Osteocyte (in vitro differentiated cells): ENCODE measurements at places on chromosomes 3 and 15. TPM values are rescaled to one million over a fixed set of nuclear protein-coding genes. Genes with fewer than 3 reads are reported as not detected.

DNA sequence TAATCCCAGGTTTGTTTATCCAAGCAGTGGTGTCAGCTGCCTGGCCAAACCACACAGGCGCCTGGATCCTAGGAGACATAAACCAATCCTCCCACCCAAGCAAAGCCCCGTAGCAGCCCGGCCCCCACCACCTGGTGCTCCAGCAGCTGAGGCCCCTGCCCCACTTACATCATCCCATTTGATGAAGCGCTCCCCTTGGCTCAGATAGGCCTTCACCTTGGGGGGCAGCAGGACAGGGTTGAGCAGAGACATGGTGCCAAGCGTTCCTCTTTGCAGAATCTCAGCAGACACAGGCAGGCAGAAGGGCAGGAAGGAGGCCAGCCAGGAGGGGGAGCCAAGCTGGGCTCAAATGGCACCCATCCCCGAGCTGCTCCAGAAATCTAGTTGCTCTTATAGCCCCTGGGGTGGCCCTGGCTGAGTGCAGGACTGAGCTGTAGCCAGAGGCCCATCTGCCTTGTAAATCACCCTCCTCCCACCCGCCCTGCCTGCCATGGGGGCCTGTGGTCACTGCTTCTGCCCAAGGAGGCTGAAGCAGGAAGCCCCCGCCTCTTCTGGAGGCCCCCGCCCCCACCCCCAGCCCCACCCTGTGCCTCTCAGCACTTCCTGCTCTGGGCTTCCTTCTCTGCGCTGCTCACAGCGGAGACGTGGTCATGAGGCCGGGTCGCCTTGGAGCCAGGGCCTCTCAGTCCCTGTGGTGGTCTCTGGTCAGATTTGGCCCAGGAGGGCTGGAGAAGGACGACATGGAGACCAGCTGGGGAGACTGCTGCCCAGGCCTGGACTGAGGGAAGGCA is at the start of gene PLCB2:
TSS of gene PLCB2 (minus strand) at position 515 of the 791 bp plus-strand sequence. CDS start at position 252, 263 bp downstream.
- DNase-seq = no peak

- no peak for DNase-seq
These were observed 37.4 kb downstream of the RBMS3 start for GRCh38 chr3:29318251-29318650.

DNA sequence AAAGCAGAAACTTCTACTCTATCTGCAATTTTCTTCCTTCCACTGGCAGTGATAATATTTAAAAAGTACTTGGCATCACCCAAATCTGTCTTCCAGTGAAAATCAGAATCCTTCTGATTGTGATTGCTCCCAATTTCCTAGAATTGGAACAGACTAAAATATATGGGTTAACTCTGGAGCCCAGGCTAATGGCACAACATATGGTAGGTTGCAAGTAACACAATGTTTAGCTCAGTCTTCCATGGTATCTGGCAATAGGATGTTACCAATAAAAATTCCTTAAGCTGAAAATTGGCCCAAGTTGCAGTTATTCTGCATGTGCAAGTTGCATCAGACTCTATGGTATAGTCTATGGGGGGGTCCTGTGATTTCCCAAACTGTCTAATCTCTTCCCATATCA is 273.5 kb upstream of the ADAMTS9 start:
- no peak for DNase-seq

Gene TTLL13
- not detected in 2 replicates for total RNA-seq

DNA sequence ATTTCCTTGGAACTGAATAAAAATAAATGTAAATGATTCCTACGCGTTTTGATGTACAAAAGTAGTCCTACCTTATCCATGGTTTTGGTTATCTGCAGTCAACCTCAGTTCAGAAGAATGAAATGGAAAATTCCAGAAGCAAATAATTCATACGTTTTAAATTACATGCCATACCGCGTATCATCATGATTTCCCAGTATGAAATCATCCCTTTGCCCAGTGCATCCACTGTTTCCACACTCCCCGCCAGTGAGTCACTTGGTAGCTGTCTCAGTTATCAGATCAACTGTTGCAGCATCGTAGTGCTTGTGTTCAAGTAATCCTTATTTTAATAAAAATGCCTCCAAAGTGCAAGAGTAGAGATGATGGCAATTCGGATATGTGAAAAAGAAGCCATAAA is 9.1 kb upstream of the MFSD1 start:
- DNase-seq = no peak

Gene FOXB1
- not detected in 2 replicates for total RNA-seq

- no peak for DNase-seq
These were observed 29.1 kb downstream of the MEF2A start for GRCh38 chr15:99594916-99595315.

DNA sequence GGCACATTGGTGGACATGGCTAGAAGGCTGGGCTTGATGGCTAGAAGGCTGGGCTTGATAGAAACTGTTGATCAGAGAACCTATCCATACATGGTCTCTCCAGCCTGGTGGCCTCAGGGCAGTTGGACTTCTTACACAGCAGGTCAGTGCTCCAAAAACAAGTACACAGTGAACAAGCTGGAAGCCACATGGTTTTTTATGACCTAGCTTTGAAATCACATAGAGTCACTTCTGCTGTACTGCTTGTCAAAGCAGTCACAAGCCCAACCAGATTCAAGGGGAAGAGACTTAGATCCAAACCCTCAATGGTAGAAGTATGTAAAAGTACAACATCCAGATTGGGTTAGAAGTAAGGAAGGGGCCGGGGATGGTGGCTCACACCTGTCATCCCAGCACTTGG is 89.4 kb upstream of the HES1 start:
- DNase-seq = no peak

GRCh38 chr3:184001761-184002160 is 15.9 kb downstream of the ABCC5 start:
- no peak for DNase-seq

Gene HCN4
- total RNA-seq = not detected in 2 replicates

GRCh38 chr3:127036209-127037020 is 53.5 kb downstream of the PLXNA1 start:
- no peak for DNase-seq

Gene TRIM42
- not detected in 2 replicates for total RNA-seq

DNA sequence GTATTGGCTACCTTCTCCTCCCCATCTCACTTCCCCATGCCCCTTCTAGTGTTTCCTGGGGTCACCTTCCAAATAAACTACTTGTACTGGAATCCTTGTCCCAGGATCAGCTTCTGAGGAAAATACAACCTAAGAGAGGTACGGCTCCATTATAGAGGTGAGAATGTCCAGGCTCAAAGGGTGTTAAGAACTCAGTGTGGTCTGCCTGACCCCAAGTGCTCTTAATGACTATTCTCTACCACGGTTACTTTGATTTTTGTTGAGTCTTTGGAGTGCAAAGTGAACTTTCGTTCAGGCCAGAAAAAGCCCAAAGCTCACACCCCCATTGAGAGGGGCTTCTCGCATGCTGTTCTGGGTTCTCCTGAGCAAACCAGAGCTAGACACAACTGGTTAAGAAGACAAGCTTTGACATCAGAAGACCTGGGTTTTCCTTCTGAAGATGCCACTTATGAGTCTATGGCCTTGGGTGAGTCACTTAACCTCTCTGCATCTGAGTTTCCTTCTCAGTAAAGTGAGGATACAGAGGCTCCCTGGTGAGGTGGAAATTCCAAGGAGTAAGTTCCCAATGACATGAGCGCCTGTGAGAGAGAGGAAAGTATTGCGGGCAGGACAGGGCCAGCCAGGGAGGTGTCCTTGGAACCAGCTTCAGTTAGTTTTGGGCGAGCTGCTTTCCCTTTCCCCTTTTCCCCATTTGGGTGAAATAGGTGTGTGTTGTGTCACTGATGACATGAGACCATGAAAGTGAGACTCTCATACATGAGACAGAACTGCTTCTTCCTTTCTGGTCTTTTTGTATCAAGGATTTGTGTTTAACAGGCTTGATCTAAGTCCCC is 475.0 kb upstream of the PROK2 start:
- no peak for DNase-seq
